ENCODE measurements at places on chromosomes 13 and 19. TPM values are rescaled to one million over a fixed set of nuclear protein-coding genes. Genes with fewer than 3 reads are reported as not detected.

The MUC16 gene
- total RNA-seq, result under 0.01 TPM

The TSHZ3 gene
- total RNA-seq, result 1.7 TPM

The ANGPTL4 gene
- total RNA-seq, result 6.0 TPM

The CCDC169 gene
- total RNA-seq, result 0.24 TPM

The MEIOSIN gene
- not detected for total RNA-seq

The VAV1 gene
- 2.3 TPM for total RNA-seq

The CASP14 gene
- 0.72 TPM for total RNA-seq

The ONECUT3 gene
- not detected for total RNA-seq
